Stimulated activated CD8-positive, alpha-beta memory T cell treated with anti-CD3 and anti-CD28 coated beads, Interleukin-15, amount 100 ng/mL, for 24 hours (primary cell): ENCODE measurements at places on chromosomes 5 and 9.

DNA sequence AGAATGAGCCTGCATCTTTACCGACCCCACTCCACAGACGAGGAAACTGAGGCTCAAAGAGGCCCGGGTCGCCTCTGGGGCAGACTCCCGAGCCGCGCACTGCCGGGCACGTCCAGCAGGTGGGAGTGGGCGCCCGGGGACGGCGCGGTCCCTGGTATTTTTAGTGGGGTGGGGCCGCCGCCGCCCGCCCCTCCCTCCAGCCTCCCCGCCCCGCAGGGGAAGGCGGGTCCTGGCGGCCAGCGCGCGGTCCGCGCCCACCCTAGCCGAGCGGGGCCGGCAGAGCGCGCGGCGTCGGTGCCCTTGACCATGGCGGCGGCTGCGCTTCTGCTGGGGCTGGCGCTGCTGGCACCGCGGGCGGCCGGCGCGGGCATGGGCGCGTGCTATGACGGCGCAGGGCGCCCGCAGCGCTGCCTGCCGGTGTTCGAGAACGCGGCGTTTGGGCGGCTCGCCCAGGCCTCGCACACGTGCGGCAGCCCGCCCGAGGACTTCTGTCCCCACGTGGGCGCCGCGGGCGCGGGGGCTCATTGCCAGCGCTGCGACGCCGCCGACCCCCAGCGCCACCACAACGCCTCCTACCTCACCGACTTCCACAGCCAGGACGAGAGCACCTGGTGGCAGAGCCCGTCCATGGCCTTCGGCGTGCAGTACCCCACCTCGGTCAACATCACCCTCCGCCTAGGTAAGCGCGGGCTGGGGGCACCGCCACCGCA lies at the start of gene LAMC3:
Gene LAMC3, plus strand, starts transcription at position 266 of the 710 bp plus-strand sequence. Its CDS starts 41 bp downstream, at position 307.
- DNase-seq = no peak

DNA sequence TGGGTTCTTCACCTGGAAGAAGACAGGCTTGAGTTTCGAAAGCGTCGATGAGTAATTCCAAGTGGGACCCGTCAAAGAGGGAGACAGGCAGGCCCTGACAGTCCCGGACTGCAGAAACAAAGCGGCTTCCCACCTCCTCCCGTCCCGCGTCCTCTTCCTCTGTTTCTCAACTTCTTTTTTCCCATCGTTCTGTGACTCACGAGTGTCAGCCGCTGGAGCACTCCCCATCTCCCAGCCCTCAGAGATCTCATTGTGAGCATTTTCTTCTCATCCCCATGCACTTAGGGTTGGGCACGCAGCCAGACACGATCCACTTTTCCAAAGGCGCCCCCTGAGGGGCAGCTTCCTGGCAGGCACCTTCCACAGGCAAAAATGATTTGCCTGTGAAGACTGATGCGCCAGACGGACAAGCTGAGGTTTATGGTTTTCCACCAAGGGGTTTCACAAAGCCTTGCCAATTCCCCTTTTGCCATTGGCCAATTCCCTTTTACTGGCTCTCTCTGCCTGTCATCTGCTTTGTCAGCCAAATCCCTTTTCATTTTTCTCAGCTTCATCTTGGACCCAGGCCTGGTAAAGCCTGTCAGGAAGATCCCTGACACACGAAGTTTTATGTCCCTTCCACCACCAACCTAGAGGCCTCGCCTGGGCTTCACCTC lies 86.5 kb upstream of the ANKRD55 start:
- no peak for DNase-seq

DNA sequence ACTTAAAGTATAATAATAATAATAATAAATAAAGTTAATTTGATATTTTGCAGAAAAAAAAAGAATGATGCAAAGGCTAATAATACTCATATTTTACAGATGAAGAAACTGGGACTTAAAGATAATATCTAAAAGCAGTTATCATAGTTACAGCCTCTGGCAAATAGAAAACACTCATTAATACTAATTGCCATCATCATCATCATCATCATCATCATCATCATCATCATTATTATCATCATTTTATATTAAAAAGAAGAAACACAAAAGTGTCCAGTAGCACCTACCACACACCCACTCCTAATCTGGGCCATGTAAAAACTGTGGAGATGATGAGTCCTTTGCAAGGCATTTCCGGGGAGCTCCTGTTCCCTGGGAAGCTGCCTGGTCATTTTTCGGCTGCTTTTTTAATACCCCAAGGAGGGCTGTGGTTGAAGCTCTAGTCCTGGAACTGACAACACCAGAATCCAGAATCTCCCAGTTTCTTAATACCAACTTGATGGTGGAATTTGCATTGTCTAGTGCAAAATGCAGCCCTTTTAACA lies 70.8 kb downstream of the HTR4 start:
- DNase-seq = no peak

DNA sequence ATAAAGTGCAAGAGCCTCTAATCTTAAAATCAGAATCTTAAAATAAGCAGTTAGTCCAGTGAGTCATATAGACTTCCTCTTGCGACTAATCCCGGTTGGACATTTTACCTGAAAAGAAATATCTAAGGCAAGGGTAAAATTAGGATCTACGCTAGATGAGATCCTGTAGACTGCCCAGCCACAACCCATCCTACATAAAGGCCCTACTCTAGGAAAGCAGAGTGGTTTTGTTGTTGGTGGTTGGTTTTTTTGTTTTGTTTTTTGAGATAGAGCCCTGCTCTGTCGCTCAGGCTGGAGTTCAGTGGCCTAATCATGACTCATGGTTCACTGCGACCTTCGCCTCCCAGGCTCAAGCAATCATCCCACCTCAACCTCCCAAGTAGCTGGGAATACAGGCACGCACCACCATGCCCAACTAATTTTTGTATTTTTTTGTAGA lies 6.9 kb downstream of the TSC1 start:
- no peak for DNase-seq

DNA sequence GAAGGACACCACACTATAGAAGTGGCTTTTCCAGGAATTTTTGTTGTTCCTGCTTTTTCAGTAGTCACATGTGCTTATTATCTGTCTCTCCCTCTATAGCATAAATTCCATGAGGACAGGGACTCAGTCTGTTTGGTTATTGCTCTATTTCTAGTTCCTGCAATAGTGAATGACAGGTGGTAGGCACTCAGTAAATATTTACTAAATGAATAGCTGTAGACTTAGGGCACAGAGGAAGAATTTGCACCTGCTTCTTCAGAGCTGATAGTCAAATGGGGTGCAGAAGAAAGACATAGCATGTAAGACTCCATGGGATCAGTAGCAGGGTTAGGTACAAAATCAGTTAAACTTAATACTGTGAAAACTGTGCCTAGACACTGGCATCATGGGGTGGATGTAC lies 580.2 kb downstream of the CCDC171 start:
- no peak for DNase-seq

GRCh38 chr9:107269681-107270080 lies 13.4 kb upstream of the RAD23B start:
- DNase-seq = no peak

GRCh38 chr5:126858441-126858840 lies 81.5 kb downstream of the LMNB1 start:
- no peak for DNase-seq

GRCh38 chr5:93510626-93511380 lies 70.2 kb downstream of the NR2F1-AS1 start:
- DNase-seq = no peak
